ENCODE measurements at places on chromosomes 12 and 14.
A peak's percentile ranks its signal among the peaks of the same experiment; 100 is the strongest.

- peak; percentile 44 for DNase-seq
Measured at GRCh38 chr14:72962829-72963312, 36.6 kb downstream of the DCAF4 start.

GRCh38 chr12:65658360-65658759 is 165.9 kb upstream of the HMGA2 start:
- DNase-seq = no peak

GRCh38 chr12:25670076-25671055 is 117.3 kb upstream of the LMNTD1 start:
- no peak for DNase-seq

DNA sequence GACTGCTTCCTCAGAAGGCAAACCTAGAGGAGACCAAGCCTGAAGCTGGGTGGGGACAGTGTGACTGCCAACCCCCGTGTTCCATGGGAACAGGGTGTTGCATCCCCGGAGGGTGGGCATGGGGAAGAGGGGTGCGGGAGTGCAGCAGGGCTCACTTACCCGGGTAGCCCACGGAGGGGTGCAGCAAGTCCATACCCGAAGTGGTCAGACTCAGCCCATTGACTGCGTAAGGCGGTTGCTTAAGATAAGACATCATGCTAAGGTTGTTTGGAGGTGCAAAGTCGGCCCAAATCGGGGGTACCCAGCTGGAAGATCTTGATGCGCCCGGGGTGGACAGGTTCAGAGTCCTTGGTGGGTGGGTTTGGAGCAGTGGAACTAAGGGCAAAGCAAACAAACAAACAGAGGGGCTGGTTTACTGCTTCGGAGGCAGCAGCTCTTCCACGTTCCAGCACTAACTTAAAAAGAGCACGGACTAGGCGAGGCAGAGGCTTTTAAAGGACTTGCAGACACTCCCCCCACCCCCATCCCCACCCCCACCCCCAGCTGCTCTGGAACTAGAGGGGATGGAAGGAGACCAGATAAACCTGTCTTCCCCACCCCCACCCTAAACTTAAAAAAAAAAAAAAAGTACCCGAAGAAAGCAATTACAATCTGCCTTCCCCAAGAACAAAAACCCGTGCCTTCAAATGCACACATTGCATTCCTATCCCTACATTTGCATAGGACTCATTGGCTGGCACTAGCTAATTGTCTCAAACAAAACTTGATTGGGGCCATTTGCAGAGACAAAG is 4.9 kb downstream of the OTX2 start:
- no peak for DNase-seq

DNA sequence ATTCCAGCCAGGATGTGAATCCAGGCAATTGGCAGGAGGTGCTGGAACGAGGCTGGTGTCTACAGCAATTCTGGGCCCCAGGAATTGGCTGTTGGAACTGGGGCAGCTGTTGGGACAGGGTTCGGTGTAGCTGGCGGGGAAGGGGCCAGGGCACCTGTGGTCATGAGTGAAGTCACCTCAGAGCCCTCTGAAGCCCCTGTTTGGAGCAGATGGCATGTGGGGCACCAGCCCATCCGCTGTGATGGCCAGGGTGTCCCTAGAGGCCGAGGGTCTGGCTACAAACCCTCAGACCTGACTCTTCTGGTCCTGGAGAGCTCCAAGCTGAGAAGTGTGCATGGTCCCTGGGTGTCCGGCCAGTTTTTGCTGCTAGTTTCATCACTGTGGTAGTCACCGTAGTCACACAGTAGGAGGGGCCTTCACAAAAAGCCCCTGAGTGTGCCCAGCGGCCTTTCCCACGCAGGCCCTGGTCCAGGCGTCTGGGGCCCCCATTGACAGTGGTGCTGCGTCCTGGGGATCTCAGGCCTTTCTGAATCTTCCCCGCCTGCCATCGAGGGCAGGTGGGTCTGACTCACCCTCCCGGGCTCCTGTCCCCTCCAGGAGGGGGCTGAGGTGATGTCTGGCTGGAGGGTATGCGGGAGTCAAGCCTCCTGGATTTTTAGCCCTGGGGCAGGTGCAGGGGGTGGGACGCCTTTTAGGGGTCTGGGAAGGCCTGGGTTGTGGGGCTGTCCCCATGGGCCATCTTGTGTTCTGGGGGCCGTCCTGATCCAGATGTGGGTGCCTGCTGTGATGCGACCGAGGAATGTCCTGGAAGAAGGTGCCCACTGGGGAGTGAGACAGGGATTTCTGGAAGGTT is 368.0 kb downstream of the TMEM121 start:
- DNase-seq = no peak

DNA sequence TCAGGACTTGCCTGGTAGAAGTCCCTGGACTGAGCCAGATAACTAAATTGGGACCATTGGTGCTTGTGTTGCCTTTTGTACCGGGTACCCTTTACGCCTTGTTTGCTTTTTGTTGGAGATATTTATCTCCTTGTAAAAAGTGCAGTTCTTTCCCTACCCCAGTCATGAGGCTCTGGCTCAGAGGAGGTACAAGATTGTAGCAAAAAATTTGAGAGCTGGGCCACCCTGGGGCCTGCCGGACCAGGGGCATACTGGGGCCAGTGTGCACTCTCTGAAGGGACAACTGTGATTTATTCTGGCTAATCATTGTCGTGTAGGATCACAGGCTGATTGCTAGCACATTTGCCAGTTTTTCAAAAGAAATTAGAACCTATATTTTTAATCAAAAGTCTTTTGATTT is 13.2 kb downstream of the TPCN1 start:
- DNase-seq = no peak

GRCh38 chr12:4268329-4269181 is 5.0 kb upstream of the CCND2 start:
- peak; percentile 39 for DNase-seq

DNA sequence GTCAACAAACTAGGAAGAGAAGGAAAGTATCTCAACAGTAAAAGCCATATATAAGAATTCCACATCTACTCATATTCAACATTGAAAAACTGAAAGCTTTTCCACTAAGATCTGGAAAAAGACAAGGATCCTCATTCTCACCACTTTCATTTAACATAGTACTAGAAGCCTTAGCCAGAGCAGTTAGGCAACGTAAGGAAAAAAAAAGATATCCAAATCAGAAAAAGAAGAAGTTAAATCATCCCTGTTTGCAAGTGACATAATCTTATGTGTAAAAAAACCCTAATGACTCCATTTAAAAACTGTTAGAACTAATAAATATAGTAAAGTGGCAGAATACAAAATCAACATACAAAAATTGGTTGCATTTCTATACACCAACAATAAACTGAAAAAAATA is 426.2 kb downstream of the BCAT1 start:
- DNase-seq = no peak

- no peak for DNase-seq
Measured at GRCh38 chr12:45575823-45576475, 153.6 kb upstream of the ARID2 start.

DNA sequence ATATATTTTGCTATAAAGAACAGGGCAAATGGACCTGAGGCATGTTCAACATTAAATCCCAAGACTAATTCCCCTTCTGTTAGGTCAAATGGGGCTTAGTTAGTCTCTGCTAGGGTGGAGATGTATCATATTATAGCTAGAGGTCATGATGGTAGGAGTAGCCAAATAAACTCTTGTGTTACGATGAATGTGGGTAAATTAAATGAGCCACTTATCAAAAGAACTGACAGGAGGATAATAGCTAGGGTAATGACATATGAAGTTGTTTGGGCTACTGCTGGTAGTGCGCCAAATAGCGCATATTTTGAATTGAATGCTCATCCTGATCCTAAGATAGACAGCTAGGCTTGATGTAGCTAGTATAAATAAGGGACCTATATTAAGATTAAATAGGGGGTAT is 445.0 kb downstream of the GXYLT1 start:
- no peak for DNase-seq

DNA sequence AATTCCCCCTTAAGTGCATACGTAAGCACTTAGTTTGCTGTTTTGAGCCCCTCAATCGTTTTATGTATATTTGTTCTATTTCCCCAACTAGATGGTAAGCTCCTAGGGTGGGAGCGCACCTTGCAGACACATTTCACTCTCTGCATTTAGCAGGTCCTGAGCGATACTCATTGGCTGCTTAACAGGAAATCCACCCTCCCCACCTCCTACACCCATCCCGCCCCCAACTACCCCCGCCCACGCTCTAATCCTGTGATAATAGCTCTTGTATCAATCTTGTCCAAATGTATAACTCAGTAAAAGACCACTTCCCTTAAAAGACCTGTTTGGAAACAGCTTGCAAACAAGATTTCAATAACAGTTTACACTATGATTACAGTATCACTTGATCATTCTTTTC is 8.1 kb downstream of the LPAR5 start:
- DNase-seq = no peak

GRCh38 chr12:95607642-95608041 is 56.4 kb upstream of the USP44 start:
- DNase-seq = no peak

- no peak for DNase-seq
Measured at GRCh38 chr12:69149270-69149669, 90.1 kb upstream of the CPSF6 start.

DNA sequence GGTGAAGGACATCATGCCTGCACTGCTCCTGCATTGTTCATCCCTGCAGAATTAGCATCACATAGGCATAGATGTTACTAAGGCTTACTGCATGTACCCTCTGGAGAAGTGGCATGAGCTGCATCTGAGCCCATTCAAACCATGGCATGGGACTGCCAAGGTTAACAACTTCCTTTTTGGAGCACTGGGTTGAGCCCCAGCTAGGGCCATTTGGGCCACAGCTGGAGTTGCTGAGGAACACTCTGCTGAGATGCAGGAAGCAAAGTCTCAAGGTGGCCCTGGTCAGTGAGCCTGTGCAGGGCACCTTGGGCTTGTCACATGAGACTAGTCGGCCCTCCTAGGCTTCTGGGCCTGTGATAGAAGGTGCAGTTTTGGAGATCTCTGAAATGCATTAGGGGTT is 511.2 kb downstream of the C12orf50 start:
- no peak for DNase-seq

- no peak for DNase-seq
Measured at GRCh38 chr12:66602483-66603143, 76.3 kb downstream of the GRIP1 start.

- DNase-seq = no peak
Measured at GRCh38 chr12:88725592-88726143, 145.4 kb upstream of the KITLG start.

DNA sequence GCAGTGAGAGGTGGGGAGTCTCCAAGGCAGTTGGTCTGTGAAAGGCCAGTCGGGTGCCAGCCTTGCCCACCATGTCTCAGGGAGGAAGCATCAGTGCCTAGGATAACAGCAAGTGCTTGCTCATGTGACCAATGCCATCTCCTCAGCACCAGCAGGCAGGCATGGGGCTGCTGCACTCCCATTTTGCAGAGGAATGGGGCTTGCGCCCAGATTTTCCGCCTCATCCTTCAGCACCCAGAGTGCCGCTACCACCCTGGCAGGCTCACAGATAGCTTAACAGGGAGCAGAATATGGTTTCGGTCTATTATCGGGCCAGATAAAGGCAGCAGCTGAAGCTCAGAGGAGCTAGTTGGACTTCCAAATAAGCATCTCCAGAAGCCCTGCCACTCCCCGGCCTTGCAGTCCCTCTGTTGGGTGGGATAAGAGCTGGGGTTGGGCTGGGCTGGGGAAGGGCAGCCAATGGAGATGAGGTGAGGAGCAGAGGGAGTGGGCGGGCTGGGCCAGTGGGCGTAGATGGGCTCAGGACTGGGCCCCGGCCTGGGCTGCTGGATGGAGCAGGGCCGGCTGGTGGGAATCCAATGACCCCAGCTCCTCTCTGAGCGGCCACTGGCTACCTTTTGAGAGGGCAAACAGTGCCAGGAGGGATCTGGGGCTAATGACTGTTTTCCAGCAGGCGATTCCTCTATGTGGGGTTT is 8.4 kb upstream of the KRT80 start:
- peak; percentile 4 for DNase-seq

DNA sequence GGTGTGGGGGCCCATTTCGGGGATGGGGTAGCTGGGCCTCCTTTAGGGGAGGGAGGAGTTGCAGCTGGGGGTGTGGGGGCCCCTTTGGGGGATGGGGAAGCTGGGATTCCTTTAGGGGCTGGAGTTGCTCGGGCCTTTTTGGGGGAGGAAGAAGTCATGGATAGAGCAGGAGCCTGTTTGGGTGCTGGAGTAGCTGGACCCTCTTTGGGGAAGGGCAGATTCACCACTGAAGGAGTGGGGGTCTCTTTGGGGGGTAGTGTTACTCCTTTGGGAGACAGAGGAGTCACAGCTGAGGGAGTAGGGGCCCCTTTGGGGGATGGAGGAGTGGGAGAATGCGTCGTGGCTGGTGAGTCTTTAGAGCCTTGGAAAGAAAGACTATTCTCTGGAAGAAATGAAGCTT is 6.5 kb downstream of the NACA start:
- DNase-seq = no peak

DNA sequence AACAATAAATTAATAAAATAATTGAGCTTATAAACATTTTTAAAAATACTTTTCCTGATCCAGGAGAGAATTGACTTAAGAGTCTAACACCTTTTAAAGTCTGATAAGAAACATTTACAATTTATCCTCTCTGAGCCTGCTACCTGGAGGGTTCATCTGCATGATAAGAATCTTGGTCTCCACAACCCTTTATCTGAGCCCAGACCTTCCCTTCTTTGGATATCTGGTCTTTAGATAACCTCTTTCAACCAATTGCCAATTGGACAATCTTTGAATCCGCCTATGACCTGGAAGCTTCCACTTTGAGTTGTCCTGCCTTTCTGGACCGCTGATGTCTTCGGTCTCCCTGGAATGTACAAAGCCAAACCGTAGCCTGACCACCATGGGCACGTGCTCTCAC is 1393.3 kb upstream of the TMEM132C start:
- no peak for DNase-seq

GRCh38 chr14:75242546-75243273 is 35.9 kb upstream of the FOS start:
- DNase-seq = no peak

DNA sequence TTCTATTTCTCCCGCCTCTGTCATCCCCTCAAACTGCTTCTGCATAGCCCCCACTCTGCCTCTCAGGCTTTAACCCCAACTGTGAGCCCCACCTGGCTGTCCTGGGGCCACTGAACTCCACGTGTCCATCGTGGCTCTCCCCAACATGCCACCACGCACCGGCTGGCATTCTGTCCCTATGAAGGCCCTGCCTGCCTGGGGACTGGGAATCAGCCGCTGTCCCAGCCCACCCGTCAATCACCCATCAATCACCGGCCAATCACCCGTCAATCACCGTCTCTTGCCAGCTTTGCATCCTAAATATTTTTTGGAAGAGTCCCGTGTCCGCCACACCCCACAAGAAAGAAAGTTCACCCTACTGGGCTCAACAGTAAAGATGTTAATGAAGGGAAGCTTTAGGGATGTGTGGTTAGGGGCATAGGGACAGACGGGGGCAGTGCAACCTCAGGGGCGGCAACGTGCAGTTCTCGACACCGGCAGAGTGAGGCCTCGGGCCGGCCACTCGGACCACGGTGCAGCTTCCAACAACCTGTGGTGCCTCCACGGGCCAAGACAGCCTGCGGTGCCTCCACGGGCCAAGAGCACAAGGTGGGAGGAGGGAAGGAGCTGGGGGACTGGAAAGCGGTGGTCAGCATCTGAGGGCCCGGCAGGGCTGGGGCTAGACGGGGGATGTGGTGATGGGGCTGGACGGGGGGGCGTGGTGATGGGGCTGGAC is 85.6 kb downstream of the GALNT9 start:
- DNase-seq = no peak

- DNase-seq = no peak
Measured at GRCh38 chr14:92074555-92074954, 31.8 kb downstream of the ATXN3 start.
